Activated naive CD4-positive, alpha-beta T cell treated with anti-CD3 and anti-CD28 coated beads, Interleukin-2, amount 50 U/mL, for 72 hours (primary cell): ENCODE measurements at places on chromosomes 5 and 9. TPM values are rescaled to one million over a fixed set of nuclear protein-coding genes. Genes with fewer than 3 reads are reported as not detected.

DNA sequence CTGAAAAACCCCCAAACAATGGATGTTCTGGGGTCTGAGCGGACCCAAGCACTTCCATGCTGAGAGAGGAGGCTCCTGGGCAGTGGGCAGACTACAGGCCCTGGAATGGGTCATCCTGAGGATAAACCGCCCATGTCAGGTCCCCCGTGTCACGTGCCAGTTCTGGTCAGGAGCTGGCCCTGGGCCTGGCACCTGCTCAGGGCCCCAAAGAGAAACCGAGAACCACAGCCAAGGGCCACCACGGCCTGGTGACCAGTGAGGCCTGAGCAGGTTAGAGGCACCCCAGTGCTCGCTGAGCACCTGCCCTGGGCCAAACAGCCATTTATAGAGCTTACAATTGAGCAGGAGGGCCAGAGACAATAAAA is 15.8 kb downstream of the LMAN2 start:
- DNase-seq: no peak

The IFNB1 gene
- 0.46 TPM for total RNA-seq

The RNF180 gene
- total RNA-seq: not detected

The CNTFR gene
- 0.34 TPM for total RNA-seq

- DNase-seq: no peak
These were observed 1842.5 kb upstream of the CDH9 start for GRCh38 chr5:28880936-28881335.

The TRAF1 gene
- total RNA-seq: 100 TPM

- no peak for DNase-seq
These were observed 26.8 kb downstream of the ACTBL2 start for GRCh38 chr5:57455511-57456455.

DNA sequence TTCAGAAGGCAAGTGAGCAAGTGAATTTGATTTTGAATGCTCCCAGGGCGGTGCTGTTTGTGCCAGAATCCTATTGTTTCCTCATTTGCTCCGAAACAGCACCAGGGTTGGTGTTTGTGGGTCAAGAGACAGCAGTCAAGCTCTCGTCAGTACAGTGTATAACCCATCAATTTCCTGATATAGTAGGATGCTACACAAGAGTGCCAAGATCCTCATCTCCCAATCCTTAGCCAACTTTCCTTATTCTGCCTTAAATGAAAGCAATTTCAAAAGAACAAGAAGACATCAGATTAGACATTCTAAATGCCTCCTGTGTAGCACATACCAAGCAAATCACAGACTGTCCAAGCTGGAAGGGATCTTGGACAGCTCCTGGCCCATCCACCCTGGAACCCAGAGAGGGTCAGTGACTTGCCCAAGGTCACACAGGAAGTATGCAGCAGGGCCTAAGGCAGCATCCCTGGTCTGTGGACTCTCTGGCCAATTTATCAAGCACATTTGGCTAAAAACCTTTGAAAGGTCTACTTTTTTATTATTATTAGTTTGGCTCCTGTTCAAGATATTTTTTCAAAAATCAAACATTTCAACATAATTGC is 4.5 kb downstream of the WHRN start:
- DNase-seq: no peak

The DMRTA1 gene
- not detected for total RNA-seq

DNA sequence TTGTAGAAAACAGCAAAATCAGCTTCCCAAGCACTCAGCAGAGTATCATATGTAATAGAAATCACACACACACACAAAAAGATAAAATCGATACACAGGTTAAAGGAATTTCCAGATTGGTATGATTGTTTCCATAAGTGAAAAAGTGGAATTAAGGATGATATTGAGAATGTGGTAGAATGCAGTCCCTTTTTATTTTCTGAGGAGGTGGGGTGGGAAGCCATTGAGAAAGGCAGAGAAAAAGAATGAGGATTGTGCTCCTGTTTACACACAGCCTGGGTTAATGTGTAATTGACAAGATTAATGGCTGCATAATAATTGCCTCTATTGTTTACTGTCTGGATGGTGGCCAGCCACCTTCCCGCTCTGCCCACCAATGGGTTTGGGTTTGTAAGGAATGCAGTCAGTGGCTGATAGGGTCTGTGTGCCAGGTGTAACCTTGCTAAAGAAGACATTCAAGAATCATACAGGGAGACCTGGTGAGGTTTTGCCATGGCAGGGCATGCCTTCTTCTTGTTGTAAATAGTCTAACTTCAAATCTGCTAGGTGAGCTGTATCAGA is 177.2 kb upstream of the MAP3K1 start:
- DNase-seq: no peak

The SLIT3 gene
- total RNA-seq: 2.0 TPM

DNA sequence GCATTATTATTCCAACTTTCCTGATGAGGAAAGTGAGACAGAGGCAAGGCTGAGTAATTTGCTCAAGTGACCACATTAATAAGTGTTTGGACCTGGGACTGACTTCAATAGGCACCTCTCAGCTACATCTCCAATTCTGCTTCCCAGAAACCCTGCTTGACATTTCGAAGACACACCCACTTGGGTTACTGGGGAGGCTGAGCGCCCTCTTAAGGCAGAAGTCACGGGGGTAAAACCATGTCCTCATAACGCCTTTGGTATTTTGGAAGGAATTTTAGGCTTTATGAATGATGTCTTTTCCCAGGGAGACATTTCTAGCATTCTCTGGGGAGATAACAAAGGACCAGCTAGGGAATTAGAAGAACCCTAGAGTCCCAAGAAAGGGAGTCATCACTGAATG is 53.3 kb downstream of the TRPC7 start:
- no peak for DNase-seq

The TNC gene
- not detected for total RNA-seq

The ROR2 gene
- total RNA-seq: not detected

The PCDHB12 gene
- not detected for total RNA-seq

DNA sequence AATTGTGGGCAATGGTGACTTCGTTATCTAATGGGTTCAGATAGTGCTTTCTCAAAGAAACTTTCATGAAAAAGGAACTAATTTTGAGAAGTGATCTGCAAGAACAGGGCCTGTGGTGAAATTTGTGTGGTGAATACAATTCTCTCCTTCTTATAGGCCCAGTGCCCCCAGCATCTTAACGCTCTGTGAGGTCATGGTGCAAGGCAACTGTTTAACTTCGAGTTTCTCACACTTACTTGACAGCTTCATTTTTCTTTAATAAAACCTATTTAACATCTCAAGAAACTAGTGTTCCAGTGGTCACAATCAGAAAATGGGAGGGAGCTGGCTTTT is 69.2 kb downstream of the FAM114A2 start:
- DNase-seq: no peak

DNA sequence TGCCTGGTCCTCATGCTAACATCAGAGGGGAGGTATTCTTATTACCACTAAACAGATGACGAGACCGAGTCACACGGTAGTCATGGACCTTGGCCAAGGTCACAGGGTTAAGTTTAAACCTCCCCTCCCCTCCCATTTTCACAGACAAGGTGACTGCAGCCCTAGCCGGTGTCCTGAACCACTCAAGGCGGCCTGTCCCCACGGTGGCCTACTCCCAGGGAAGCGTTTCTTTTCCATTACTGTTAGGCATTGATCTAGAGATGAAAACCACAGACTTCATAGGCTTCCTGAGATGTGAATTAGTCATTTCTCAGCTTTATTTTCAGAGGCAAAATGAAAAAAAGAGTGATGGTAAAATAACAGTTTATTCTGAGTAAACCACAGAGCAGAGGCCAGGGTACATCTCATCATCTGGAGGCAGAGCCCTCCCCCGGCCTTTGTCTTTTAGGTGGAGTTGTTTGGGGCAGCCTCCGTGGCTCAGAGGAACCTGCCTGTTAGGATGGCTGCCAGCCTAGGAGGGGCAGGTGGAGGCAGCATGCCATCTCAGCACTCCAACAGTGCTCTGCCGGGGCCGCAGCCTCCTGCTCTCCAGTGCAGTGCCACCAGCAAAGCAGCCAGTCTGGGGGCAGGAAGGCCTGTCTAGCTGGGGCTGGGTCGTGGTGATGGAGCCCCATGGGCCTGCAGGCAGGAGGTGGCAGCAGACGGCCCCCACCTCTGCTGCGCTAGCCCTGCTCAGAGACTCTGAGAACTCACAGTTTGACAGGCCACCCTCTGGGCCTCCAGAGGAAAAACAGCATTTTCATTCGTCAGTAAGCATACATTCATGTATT is 71.2 kb downstream of the RAPGEF1 start:
- peak; percentile 69 for DNase-seq

- DNase-seq: no peak
These were observed 199.3 kb upstream of the ADAMTSL1 start for GRCh38 chr9:18274693-18275092.

DNA sequence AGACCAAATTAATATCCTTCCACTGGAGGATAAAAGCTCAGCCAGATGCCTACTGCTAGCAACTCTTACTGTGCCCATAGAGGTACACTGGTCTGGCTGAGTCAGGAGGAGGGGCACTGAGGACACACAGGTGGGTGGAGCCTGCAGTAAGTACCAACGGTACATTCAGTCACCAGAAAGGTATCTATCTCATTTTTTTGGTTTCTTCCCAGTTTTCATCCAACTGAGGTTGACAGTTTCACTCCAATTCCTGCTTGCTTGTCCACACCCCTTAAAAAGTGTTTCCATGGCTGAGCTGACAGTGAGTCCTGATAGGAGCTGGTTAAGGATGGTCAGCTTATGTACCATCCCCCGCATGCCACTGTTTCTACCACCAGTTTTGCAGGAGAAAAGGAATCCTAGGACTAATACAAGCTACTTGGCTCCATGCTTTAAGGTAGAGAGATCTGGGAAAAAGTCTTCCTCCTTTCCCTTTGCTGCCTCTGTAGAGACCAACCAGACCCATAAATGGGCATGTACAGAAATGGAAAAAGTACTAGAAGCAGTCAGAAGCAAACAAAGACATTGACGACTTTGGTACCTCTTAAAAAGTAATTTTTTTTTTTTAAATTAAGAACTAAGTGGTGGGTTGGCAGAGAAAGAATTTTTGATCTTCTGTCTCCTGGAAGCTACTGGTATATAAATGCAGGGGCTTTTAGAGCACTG is 3.2 kb downstream of the ELL2 start:
- no peak for DNase-seq

DNA sequence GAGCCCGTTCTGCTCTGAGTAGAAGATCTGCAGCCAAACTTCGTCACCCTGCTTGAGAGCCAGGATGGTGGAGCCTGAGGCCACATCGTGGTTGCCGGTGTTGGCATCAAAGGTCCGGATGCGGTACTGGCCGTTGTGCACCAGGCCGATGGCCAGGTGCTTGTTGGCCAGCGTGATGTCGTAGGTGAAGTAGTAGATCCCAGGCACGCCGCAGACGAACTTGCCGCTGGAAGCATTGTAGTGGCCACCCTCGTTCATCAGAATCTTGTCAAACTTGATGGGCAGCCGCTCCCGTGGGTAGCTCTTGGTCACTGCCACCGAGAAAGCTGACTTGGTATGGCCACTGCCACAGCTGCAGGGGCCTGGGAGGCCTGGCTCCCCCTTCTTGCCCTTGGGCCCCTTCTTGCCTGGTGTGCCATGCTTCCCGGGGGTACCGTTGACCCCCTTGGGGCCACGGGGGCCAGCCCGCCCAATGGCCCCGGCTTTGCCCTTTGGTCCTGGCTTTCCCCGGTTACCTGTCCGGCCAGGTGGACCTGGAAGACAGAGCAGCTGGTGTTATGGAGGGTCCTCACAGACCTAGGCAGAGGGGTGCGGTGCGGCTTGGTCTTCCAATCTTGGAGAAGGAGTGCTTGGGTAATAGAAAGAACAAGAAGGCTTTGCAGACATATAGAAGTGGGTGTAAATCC is 21.0 kb downstream of the C1QTNF2 start:
- no peak for DNase-seq

The MELK gene
- 55.1 TPM for total RNA-seq

DNA sequence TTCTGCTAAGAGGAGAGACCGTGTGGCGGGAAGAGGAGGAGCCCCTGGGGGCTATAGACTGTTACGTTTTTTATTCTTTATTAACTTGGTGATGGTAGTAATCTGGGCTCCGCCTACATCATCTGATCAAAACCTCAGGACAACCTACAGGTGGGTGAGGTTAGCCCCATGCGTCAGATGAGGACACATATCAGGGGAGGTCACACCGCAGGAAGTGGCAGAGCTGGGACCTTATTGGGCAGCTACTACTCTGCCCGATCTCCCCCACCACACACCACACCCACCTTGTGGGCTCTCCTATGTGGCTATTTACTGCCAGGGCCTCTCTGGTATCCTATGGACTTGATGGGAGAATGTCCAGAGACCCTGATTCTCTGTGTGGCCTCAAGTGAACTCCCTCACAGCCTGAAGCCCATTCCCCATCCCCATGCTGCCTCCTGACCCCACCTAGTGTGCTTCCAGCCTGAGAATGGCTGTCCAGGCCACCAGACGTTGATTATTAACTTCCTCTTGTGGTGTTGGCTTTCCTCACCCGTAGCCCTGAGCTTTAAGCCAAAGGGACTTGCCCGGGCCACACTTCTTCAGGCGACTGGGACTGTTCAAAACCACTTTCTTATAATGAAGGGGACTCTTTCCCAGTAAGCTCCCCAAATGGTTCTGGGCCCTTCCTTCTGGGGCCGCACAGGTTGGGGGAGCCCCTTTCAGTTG is 8.2 kb downstream of the UNC5A start:
- DNase-seq: no peak

The BSPRY gene
- total RNA-seq: 29.6 TPM
